RWPE1 (cell line): ENCODE measurements at places on chromosomes 11 and 22.

DNA sequence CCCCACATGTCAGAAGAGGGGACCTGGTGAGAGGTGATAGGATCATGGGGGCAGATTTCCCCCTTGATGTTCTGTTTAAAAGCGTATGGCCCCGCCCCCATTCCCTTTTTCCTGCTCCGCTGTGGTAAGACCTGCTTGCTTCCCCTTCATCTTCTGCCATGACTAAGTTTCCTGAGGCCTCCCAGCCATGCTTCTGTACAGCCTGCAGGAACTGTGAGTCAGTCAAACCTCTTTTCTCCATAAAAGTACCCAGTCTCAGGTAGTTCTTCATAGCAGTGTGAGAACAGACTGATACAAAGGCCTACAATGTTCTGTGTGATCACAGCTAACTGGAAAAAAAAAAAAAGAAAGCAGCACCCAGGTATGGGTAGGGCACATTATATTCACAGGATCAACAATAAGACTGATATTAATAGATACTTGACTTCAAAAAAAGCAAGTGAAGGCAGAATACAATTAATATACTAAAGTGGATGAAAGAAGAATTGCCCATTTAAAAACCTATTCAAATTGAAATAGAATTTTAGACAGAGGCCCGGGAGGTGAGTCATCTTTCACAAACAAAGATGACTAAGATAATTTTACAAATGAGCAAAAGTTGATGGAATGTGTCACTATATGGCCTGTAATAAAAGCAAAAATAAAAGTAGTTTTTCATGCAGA lies 1.7 kb upstream of the OR52K1 start:
- peak; percentile 46 for DNase-seq

- no peak for DNase-seq
Measured at GRCh38 chr22:27349456-27349855, 452.1 kb downstream of the MN1 start.

GRCh38 chr22:44931766-44932165 lies 78.0 kb downstream of the PHF21B start:
- no peak for DNase-seq

DNA sequence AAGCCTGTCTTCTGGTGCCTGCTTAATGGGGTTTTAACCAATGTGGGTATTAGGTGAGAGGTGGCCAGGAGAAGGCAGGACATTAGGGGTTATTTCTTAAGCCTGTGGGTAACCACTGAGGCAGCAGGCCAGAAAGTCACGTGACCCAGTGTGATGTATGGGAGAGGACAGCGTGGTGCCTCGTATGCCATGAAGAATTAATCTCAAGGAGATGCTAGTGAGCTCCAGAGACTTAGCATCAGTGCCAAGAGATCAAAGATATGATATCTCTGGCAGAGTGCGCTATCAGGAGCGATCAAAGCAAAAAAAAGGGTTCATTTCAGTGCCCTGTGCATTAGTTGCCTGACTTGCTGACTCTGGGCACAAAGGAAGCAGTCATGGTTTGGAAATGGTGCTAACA lies 275.5 kb downstream of the KIRREL3 start:
- no peak for DNase-seq

DNA sequence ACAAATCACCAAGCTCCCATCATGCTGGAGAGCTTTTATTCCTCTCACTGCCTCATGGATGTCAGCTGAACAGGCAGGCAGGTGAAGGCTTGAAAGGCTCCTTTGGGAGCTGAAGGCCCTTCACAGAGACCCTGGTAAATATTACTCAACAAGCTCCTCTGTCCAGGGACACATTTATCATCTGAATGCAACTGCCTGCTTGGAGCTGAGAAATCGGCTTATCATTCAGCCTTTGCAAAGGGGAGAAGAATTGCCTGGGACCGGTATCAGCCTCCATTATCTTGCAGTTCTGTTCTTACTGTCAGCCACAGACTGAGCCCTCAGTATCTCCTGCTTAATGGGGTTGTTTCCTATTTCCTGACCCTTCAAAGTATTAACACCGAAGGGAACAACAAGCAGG lies 113.8 kb upstream of the PITPNB start:
- DNase-seq = no peak

GRCh38 chr11:68028802-68029545 lies 1.5 kb upstream of the NDUFS8 start:
- no peak for DNase-seq

GRCh38 chr11:91173701-91174100 lies 950.9 kb upstream of the CHORDC1 start:
- DNase-seq = no peak

DNA sequence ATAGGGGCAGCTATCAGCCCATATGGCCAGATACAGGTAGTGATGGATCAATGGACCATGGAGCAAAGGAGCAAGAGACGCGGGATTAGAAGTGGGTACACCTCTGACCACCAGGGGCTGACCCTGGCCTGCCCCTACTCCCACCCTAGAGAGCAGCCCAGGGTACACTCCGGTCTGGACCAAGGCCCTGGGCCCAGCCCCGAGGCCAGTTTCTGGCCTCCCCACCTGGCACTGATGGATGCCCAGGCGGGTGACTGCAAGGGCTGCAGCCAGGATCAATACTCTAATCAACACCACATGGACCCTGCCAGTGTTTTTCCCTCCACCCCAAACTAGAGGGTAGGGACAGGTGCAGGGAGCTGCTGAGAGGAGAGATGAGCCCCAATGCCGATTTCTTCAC lies 74.1 kb upstream of the NECTIN1 start:
- no peak for DNase-seq

DNA sequence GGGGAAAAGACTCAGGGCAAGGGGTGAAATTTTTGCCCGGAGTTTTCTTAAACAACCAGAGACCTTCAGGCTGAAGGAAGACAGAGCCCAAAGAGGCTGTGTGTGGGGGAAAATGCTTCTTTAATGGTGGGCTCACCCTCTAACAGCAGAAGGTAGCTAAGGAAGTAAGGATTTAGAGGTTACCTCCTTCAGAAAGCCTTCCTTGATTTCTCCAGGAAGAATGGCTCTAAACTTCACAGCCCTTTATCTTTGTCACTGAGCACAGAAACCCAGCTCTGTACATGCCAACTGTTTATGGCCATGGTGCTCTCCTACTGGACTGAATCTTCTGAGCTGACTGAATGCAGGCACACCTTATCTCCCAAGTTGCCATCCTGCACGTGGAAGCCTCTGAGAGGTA lies 196.0 kb downstream of the TENM4 start:
- DNase-seq = no peak

DNA sequence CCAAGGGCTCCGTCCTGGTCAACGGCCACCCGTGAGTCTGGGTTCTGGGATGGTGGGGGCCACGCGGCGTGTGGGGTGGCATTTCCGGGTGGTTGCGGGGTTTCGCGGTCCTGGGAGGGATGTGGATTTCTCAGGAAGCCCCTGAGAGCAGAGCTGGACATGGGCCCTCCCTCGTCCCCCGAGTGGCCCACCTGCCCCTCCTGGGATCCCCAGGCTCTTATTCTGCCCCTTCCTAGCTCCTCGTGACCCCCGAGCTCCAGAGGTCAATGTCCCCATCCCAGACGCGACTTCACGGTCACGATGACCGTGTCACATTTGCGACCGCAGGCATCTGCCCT lies 4.4 kb downstream of the MUC5AC start:
- DNase-seq = no peak

- DNase-seq = peak; percentile 78
Measured at GRCh38 chr11:8963569-8964323, 496 bp downstream of the TMEM9B start.

DNA sequence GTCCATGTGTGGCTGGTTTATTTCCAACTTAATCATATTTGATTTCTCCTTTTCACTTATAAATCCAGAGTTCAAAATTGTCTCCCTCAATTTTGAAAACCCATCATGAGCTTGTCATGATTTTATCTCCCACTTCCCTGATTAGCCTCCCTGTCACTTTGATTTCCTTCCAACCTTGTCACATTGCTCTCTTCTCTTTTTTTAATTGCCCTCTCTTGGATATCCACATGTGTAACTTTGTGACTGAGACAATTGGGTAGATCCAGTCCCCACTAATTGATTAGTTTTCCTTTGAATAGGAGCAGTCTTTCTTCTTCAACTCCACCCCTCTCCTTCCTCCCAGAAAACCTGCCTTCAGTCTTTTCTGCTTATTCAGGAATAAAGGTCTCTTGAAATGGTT lies 2.4 kb downstream of the TEF start:
- DNase-seq = no peak

DNA sequence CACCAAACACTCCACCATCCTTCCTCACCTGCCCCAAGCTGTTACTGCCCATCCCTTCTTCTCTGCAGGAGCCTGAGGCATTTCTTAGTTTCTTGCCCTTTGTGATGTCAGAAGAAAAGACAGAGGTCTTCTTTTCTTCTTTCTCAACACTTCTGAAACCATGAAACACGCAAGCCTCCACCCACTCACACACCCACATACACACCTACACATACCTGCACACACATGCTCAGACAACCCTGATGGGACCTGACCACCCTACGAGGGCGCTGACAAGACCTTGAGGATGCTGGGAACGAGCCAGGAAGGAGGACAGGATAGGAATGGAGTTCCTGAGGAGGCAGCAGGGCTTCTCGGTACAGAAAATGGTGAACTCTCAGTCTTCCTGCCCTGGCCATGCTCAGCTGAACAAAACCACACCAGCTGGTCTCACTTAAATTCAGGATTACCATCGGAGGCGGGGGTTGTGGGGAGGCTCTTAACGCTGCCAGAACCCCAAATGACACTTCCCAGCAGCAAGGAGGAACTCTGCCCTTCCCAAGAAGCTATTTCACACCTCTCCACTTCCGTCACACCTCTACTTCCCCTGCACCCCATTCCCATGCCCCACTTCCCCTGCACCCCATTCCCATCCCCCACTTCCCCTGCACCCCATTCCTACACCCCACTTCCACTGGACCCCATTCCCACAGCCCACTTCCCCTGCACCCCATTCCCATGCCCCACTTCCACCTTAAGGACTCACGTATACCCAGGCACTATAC lies 41.0 kb downstream of the CSF2RB start:
- no peak for DNase-seq

GRCh38 chr11:59429924-59430516 lies 3.8 kb upstream of the OR5A2 start:
- peak; percentile 42 for DNase-seq

GRCh38 chr11:95790933-95791708 lies 823 bp downstream of the CEP57 start:
- DNase-seq = peak; percentile 61

DNA sequence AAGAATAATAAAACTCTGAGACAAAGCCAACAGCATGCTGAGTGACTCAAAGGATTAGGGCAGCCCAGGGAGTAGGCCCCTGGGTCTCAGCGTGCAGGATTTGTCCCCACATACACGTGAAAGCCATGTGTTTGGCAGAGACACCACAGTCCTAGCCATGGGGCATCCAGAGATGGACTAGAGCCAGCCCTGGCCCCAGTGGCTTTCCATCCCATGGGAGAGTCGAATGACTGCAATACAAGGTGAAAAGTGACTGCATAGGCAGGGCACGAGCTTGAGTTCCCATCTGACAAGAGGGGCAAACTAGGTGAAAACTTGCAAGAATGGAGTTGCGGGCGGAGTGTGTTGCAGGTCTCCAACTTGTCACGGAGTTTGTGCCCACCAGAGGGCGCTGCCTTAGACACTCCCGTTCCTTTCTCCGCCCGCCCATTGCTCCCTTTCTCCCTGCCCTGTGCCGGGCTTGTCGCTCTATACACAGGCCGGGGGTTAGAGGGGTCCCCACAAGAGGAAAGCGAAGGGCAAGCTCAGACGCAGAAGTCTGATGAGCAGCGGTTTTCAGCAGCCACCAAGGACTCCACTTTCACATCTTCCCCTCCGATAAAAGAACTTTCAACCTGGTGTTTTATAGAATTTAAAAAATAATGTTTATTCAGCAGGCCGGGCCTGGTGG lies 24.2 kb downstream of the TSKU start:
- no peak for DNase-seq

DNA sequence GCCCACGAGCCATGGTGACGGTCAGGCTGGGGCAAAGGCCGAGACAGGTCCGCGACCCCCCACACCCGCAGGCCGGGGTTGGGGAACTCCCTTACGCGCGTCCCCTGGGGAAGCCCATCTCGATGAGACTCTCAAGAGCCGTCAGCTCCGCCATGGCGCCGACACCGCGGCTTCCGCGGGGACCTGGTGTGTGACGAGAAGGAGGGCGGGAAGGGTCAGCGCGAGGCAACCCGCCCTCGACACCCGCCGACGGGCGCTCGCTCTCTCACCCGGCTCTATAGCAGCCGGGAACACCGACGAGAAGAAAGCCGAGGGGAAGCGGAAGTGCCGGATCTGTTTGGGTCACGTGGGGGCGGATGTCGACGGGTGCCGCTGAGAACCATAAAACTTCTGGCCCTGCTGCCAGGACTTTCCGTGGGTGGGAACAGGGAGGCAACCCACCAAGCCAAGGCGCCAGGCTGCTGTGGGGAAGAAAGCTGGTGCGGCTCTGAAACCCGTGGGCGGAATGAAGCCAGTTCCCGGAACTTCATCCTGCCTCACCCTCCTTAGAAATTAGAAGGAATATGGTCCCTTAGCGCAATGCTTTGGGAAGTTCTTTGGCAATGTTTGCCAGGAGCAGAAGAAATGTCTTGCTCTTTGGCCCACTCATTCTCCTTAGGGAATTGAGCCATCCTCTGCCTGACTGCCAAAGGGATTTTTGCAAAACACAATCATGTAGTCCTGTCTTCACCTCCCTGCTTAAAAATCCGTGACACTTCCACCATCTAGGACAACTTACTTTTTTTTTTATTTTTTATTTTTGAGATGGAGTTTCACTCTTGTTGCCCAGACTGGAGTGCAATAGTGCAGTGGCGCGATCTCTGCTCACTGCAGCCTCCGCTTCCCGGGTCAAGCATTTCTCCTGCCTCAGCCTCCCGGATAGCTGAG lies at the start of gene UBXN1:
Gene UBXN1 (minus strand): TSS at position 304 of the 927 bp plus-strand sequence. CDS start 150 bp downstream, at position 154.
- DNase-seq = peak; percentile 79

DNA sequence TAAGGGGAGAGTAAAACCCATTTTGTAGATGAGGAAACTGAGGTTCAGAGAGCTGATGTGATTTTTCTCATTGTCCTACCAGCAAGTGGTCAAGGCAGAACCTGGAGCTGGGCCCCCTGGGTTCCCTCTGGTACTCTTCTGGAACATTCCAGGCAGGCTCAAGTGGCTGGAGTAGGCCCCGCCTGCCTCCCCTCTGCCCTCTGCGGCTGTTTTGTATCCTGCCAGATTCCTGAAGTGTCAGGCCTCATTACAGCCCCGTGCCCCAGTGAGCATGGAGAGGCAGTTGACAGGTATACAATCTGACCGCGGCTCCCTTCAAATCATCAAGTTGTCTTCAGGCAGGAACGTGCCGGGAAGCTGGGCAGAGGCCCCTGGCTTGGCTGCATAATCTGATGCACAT lies 94.6 kb upstream of the CD82 start:
- no peak for DNase-seq

- DNase-seq = no peak
Measured at GRCh38 chr11:125625225-125625629, 264 bp downstream of the CHEK1 start.

DNA sequence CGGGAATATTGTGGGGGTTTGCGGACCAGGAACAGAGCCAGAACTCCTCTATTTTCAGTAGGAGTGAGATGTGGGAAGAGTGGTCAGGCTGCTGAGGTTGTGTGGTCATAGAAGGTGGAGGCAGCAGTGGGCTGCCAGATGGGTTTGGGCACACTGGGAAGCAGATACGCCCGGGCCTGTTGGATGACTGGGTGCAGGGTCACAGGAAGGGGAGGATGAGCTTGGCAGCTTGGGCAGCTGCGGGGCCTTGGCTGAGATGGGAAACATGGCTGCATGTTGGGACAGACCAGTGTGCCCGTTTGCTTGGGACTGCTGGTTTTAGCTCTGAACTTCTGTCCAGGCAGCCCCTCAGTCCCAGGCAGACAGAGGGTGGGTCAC lies 11.4 kb downstream of the SHANK3 start:
- DNase-seq = peak; percentile 36

- no peak for DNase-seq
Measured at GRCh38 chr11:74806267-74806666, 57.6 kb downstream of the RNF169 start.
